ENCODE measurements at places on chromosomes 16 and 17.

- no peak for DNase-seq
Measured at GRCh38 chr17:14580499-14580898, 279.6 kb downstream of the HS3ST3B1 start.

DNA sequence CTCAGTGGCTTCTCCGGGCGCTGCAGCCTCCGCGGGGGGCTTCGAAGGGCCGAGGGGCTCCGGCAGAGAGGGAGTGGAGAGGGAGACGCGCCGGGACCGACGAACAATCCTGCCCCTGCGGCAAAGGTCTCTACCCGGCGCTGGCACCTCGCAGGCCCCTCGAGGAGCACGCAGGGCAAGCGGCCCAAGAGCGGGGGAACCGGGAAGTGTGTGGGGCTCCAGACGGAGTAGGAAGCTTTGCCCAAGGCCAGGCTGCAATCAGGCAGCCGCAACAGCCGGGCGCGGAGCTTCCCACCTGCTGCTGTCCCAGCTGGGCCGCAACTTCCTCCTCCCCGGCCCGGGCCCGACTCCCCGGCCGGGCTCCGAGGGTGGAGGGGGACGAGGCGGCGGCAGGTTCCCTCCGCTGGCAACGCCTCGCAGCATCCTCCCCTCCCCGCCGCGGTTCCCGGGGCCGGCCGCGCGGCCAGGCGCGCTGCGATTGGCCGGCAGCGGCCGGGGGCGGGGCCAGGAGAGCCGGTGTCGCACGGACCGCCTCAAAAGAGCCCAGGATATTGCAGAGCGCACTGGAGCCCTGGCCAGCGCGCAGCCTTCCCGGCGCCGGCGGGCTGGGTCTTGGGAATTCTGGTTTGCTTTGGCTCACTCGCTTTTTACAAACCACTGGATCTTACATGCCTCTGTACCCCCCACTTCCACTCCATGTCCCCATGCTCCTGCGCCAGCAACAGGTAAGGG, at the start of gene KCNJ2:
KCNJ2 (plus strand) TSS at position 556 of the 732 bp plus-strand sequence. CDS start 5,508 bp downstream, outside the sequence.
- DNase-seq, result peak; percentile 53

GRCh38 chr16:88662222-88662842, 559 bp downstream of the MVD start:
- DNase-seq, result no peak

- no peak for DNase-seq
Measured at GRCh38 chr16:87955302-87956097, 4.3 kb downstream of the BANP start.

DNA sequence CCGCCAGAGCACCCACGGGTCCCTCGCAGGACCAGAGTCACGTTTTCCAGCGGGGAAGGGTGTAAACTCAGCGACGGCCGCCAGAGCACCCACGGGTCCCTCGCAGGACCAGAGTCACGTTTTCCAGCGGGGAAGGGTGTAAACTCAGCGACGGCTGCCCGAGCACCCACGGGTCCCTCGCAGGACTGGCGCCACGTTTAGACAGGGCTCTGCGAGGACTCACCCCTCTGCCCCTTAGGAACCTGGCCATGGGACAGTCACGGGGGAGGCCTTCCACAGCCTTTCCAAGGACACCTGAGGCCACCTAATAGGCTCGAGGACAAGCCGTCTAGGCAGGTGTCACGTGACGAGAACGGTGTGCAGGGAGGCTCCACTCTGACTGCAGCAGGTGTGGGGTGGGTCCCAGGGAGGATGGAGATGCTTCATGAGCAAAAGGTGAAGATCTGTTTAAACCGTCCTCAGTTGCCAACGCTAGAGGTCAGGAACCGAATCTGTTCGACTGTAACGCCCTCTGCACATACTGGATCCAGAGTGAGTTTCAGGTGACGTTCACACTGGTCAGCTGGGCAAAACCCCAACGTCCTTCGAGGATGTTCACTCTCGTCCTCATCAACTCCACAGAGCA, 48.0 kb upstream of the METRNL start:
- DNase-seq, result no peak

DNA sequence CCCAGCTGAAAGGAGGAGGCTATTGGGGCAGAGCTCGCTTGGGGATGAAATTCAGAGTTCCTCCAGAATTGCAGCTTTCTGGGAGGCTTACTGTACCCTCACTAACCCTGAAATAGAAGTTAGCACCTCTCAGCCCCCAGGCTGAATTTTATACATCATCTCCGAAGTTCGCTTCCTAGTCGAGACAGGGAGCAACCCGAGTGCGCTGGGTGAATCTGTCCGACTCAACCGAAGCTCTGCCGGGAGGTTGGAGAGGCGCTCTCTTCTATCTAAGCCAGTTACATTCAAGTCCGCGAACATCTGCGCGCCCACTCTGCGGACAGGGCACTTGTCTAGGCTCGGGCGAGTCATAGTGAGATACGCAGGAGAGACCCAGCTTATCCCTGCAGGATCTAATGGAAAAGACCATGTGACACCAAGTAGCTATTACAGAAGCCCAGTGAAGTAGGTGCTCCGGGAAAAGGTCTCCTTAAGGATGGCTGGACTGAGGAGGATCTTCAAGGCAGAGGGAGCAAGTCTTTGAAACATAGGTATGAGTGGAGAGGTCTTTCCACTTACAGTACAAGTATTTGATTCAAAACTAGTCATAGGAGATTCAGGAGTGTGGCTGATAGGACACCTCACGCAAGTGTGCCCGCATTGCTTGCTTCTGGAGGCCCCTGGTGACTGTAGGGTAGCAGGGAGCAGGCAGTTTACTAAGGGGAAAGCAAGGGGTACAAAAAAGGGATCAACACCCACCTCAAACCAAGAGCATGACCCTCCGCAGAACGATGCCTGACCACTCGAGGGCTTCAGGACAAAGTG, 646 bp upstream of the HES7 start:
- DNase-seq, result no peak

DNA sequence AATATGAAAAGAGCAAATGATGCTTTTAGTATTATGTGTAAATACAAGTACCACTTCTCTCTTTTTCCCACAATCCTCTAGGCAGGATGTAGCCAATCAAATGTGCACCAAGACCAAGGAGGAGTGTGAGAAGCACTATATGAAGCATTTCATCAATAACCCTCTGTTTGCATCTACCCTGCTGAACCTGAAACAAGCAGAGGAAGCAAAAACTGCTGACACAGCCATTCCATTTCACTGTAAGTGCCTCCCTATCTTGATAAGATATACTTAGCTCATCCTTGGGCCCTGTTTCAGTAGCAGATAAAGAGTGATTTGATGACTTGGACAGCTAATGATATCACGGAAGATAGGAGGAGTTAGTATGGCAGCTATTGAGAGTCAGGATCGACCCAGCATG, 33.7 kb downstream of the TADA2A start:
- DNase-seq, result no peak

- DNase-seq, result no peak
Measured at GRCh38 chr16:81637336-81638235, 141.5 kb upstream of the PLCG2 start.

DNA sequence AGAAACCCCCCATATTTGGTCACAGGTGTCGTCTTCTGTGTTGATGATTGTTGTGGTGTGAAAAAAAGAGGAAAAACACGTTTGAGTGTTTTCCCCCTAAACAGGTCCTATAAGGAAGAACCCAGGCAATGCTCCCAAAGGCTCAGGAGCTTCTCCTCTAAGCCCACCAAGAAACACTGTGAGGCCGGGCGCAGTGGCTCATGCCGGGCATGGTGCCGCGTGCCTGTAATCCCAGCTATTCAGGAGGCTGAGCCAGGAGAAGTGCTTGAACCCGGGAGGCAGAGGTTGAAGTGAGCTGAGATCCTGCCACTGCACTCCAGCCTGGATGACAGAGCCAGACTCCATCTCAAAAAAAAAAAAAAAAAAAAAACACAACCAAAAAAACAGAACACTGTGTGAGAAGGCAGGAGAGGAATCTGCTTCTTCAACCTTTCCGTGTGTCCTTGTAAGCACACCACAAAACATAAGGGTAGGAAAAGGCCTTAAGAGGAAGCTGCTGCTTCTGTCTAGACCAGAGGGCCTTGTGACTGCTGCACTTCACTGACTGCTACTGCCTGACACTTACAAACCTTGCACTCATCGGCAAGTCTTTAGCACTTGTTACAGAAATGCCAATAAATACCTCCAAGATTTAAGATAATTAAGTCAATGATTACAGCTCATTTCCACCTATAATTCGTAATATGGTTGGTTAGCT, 9.3 kb downstream of the JPT1 start:
- DNase-seq, result no peak

DNA sequence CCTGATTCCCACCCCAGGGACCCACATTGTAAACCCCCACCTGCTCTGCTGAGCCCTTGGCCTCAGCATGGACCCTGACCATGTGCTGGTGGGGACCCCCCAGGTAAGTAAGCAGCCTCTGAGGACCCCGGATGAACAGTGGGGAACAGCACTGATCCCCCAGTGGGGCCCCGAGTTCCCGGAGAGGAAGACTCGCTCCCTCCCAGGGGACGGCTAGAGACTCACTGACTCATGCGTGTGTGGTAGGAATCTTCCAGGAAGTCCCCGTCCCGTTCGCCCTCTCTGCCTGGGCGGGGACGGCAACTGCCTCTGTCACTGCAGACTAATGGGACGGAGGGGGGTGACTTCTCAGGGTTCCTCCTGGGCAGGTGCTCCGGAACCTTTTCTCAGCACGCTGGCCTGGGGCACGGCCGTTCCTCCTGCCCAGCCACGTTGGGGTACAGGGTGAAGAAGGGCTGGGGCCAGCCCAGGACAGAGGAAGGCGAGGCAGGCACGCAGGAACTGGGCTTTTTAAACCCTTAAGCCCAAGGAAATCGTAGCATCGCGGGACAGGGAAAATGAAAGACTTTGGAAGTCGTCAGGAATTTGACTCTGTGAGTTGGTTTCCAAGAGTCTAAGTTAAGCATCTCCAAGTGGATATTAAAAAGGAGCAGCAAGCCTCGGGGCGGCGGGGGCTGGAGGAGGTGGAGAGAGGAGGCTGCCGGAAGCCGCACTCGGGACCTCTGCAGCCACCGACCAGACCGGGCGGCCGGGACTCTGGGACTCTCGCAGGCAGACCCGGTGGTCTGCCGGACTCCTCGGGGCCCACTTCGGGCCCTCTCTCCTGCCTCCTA, 178.7 kb downstream of the SEC14L1 start:
- DNase-seq, result peak; percentile 63

GRCh38 chr16:58462499-58462996, 37.4 kb upstream of the NDRG4 start:
- DNase-seq, result no peak

DNA sequence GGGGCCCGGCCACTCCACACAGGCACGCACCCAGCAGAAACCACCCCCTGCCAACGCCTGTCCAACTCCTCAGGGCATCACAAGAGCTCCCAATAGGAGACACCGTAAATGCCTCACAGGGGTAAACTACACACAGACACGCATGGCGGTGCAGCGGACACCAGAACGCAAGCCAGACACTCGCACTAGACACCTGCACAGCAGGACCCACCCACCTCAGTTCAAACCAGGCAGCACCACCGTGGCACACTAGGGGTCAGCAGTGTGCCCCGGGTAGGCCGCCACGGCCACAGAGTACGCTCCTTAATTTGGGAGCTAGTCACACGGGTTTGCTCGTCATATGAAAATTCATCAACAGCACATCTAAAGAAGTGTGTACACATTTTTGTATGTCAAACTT, 3.4 kb downstream of the SLC38A10 start:
- DNase-seq, result no peak

DNA sequence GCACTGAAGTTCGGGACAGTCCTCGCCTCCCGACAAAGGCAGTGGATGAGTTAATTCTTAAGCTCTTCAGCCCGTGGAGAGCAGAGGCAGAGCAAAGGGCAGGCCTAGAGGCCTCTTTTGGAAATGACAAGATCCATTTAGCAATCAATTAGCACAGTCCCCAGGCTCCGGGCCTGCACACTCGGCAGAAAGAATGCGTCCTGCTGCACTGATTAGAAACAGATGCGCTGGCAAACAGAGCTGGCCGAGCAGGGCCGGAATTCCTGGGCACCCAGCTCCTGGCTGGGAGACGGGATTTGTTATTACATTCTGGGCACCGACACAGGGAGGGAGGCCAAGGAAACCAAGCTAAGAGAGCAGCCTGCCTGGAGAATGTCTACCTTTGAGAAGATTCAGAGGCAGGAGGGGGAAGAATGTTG, 162.9 kb downstream of the COPRS start:
- DNase-seq, result peak; percentile 95

GRCh38 chr17:16438557-16439302, 23.4 kb downstream of the TRPV2 start:
- DNase-seq, result peak; percentile 99

DNA sequence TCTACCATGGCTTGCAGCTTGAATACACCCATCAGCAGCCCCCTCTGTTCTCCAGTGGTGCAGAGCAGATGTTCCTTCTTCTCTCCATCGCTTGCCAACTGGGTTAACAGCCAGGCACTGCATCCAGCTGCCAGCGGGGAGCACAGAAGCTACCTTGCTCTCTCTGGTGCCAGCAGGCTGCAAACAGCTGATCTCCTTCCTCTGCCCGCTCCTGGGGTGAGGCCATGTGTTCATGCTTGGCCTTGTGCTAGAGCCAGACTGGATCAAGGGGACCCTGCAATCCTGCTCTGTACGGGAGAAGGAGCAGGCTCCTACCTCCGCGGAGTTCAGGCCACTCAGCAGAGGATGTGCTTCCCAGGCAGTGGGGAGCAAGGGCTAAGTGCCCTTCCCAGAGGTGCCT, 24.1 kb upstream of the ENGASE start:
- DNase-seq, result no peak

DNA sequence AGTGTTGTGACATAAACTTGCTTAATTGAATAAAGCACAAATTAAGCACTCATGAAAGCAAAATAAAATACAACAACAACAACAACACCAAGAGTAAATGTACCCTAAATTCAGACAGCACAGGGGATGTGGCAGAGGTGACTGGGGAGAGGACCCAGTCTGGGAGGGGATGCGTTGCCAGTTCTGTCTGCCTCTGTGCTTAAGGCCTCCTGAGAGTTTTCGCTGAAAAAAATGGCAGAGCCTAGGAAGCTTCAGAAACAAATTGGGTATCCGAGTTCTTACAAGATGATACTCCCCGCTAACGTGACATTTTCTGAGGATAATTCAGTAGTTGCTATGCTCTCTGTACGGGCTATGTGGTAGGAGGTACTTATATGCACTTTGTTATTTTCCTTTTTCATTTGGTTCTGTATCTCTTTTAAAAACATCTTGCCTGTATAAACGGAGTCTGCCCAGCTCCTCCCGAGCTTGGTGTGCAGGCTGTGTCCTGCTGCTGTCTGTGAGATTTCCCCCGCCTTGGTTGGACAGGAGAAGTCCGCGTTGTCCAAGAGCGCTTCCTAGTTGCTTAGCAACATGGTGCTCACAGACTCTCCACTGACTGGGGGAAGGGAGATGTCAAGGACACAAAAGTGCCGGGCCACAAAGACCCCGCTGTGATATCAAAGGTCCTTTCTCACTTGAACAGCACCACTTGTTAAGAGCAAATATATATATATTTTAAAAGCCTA, 134.2 kb upstream of the CPHXL start:
- no peak for DNase-seq

Measured in fibroblast of the conjunctiva (primary cell).